ENCODE measurements at places on chromosomes 3 and 15.
A peak's percentile ranks its signal among the peaks of the same experiment; 100 is the strongest.

DNA sequence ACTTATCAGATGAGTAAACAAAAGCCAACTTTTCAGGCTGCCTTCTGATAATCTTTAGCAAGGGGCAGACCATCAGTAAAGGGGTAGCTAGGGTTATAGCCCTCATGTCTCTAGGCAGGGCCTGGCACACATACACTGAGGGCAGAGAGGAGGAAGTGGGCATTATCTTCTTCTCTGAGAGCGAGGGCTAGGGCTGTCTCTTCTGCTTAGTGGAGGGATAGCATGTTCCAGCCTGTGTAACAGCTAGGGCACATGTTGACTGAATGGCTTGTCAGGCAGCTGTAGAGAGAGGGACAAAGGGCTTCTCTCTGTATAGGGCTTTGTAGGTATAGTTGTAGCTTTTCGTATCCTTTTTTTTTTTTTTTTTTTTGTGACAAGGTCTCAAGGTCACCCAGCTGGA is 17.8 kb downstream of the CRTC3 start:
- DNase-seq: no peak

DNA sequence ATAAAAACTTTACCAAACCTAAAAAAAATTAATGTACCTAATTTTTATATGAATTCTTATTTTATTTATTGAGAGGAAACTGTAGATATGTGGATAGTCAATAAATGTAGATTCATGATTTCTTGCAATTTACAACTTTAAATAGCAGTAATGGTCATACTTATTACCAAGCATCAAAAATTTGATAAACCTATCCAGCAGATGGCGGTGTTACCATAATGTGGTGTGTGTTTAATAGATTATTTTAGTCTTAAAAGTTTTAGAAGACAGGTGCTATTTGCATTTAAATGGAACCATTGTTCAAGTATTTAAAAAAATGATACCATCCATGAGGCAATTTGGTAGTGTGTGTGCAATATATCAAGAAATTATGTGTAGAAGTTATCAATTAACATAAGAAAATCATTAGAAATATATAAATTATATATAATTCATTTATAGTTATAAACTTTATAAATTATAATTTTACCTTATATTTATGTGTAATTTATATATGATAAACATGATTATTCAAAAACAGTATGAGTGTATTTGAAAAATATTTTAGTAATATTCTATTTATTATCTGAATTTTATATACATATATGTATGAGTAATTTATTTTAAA is 176.0 kb upstream of the BCHE start:
- DNase-seq: no peak

DNA sequence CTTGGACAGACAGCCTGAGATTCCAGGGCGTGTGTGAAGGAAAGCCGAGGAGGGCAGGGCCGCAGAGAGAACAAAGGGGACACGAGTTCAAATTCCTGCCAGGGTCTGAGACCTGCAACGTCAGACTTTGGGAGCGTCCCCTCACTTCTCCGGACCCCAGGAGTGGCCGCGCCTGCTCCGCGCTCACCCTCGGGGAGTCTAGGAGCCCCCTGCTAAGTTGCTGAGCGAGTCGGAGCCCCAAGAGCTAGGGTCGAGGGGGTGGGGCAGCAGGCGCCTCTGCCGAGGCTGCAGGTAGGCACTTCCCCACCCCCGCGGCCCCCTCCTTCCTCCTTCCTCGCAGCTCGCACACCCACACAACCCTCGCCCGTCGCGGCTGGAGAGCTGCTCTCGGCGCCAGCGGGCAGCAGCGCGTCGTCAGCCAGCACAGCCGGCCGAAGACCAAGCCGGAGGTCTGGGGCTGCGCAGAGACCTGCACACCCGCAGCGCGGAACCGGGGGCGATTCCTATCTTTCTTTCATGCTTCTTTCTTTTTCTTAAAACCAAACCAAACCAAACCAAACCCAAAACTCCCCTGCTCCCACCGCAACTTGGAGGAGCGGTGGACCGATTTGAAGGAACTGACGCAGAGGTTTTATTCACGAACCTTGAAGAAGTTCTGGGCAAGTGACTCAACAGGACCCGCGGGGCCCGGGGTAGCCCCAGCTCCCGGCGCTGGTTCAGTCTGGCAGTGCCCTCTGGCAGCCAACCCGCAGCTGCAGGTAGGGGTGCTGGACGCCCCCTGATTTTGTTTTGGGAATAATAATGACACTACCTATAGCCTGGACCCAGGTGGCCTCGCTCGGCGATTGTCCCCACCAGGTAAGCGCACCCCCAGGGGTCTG is at the start of gene ANKRD34C:
Gene ANKRD34C, plus strand, starts transcription at position 352 of the 881 bp plus-strand sequence. CDS start 10,563 bp downstream, outside the sequence.
- no peak for DNase-seq

DNA sequence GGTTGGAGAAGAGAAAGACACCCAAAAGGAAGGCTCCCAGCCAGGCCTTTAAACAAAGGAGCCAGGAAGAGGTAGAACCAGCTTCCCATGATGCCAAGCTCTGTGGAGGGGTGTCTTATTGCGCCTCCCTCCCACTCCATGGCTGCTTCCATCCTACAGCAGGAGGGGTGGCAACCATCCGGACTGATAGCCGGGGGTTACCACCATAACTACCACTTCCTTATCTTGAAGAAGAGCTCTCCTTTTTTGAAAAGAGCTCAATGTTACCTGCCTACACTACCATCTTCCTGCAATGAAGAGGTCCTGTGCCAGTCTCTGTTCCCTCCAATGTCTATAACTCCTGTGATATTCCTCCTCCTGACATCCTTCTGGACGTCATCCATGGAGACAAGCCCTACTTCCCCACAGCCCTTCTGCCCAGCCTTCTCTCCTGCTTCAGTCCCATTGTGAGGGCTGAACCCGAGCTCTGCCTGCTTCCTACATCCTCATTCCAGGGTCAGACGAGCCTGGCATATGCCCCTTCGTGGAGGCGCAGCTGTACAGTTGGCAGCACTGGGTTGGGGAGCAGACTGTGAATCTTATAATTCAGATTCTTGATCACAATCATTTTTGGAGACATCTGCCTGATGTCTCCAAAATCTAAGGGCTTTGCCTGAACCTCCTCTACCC is 8.5 kb downstream of the CCDC9B start:
- DNase-seq: no peak

GRCh38 chr3:42216302-42216701 is 49.7 kb downstream of the CCK start:
- DNase-seq: no peak

- DNase-seq: no peak
Observed at GRCh38 chr3:107024551-107025026, 352.6 kb upstream of the CCDC54 start.

- no peak for DNase-seq
Observed at GRCh38 chr3:14361068-14361677, 41.2 kb upstream of the SLC6A6 start.

GRCh38 chr3:149411583-149411982 is 34.1 kb upstream of the TM4SF1 start:
- no peak for DNase-seq

DNA sequence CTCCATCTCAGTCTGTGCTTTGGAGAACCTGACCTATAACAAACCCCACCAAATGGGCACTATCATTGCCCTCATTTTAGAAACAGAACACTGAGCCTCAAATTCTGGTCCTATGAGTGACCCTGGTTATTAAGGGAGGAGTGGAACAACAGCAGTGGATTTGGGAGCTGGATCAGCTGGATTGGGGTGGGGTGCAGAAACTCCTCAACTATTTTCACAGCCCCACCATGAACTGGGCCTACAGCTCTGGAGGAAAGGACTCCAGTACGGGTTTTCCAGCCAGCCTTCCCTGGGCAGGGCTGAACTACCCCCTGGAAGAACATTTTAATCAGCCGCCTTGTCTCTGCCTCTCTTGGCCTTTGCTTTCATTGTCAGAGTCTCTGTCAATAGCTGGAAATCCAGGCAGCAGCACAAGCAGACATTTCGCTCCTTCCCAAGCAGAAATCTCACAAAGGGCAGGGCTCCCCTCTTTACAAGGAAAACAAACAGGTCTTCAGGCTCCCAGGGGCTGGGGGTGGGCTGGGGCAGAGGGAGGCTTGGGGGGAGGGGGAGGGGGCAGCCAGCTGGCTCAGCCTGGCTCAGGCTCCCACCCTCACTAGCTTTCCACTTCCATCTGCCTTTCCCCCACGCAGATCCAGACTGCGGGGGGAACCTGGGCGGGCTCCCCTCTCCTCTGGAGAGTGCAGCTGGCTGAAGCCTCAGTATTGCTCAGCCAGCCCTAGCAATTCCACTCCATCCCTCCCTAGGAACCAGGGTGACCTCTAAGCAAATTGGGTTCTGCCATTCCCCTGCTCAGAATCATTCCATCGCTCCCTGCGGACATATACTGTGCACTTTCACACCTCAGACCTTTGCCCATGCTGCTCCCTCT is 13.7 kb upstream of the TLE3 start:
- DNase-seq: peak; percentile 83

DNA sequence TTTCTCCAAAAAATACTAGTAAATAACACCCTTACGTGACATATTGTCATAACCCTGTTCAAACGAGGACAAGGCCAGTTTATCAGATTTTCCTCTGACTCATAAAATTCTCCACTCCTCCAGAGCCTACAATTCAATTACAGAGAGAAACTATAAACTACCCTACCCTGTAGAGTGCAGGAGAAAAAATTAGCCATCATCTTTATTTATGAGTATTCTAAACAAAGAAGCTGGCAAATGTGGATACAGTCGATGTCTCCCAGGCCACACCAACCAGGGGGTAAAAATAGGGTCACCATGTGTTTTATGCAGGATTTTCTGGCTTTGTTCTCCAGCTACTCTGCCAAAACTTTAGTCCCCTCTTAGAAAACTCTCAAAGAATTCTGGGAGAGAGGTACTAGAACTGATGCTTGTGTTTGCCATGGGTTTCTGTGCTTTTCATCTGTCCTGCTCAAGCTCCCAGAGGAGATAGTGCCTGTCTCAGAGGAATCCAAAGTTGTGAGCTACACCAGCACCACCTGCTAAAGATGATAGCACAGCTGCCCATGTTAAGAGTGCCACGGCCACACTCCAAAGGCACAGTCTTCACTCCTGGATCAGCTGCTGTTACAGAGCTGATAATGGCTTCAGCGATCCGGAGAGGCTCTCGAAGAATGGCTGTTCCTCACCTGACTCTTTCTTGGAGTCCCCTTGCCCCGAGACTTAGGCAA is 150.2 kb downstream of the IMPG2 start:
- no peak for DNase-seq

DNA sequence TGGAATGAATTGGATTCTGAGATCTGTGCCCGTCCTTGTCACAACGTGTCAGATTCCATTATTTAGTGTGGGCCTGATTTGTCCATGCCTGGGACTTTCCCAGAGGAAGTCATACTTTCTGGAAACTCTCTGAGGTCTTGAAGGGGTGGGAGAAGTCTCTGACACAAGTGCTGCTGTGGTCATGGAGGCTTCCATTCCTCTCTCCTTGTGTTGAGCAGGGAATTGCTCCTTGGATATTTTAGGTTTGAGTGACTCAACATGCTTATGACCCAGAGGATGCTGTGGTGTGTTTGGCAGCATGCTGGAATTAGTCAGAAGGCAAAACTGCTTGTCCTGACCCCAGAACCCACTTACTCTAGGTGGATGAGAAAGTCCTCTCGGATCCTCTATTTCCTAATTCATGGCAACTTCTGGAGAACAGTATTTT is 132.1 kb downstream of the LPP start:
- DNase-seq: peak; percentile 99

DNA sequence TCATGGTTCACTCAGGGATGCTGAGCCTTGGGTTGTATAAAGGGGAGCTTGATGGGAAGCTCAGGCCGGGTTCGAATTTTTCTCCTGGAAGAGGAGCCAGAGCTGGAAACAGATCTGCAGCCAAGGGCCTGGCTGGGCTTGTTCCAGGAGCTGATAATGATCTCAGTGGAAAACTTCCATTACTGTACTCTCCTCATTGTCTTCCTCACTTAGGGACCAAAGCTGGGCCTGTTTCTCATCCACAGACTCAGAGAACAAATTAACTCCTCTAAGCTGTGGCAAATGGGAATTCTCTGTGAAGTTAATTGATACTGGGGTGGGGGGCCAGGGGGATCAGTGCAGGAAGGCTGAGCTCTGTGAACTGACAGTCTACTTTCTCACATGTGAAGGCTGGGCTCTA is 92.0 kb downstream of the PRICKLE2 start:
- no peak for DNase-seq

DNA sequence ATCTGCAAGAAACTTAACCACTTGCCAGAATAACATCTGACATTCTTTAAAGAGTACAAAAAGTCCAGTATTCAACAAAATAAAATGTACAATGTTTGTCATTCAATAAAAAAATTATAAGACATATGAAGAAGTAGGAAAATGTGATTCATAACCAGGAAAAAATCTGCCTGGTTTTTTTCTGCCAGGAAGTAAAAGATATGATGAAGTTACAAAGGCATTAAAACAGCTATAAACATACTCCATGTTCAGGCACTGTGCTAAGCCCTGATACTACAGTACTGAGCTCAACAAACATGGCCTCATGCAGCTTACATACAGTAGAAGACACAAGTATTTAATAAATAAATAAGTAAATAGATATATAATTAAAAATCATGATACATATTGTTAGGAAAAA is 178.4 kb upstream of the STT3B start:
- DNase-seq: no peak

GRCh38 chr3:149600634-149601033 is 57.2 kb downstream of the WWTR1 start:
- DNase-seq: no peak

DNA sequence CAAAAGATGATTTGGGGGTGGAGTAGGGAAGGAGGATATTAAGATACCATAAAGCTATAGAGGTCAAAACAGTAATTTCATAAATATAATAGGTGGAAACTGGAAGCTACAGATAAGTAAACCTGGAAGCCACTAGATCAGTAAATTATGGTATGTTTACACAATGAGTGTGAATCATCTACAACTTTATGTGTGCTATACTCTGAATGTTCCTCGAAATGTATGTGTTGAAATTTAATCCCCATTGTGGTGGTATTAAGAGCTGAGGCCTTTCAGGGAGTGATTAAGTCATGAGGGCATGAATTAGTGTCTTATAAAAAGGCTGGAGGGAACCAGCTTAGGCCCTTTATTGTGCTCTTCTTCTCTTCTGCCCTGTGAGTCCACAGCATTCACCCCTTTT is 25.2 kb downstream of the EOMES start:
- DNase-seq: peak; percentile 37

DNA sequence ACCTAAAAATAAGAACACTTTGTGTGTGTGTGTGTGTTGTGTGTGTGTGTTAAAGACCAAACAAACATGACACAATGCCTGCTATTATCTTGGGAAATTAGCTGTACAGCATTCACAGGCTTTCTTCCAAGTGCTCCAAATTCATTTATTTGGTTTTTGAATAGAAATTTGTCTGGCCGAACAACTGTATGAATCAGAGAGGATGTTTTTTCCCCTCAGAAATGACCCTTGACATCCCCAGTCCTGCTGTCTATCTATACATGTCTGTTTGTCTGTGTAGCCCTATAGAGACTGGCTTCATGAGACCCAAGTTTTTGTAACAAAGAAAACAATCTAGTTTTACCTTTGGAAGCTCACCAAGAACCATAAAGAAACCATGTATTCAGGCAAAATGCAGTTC is 549.8 kb downstream of the NSUN3 start:
- no peak for DNase-seq

- DNase-seq: peak; percentile 34
Observed at GRCh38 chr3:117540597-117540996, 831.0 kb downstream of the TUSC7 start.

GRCh38 chr3:25483456-25483855 is 55.4 kb downstream of the RARB start:
- DNase-seq: no peak

GRCh38 chr15:69435985-69436384 is 16.6 kb upstream of the RPLP1 start:
- DNase-seq: no peak
